Activated T-helper 1 cell treated with anti-CD3 and anti-CD28 coated beads, Interleukin-12 subunit alpha, Interleukin-12 subunit beta, Interleukin-2, Interleukin-4 antibody, amounts not matched to agents 30 ng/mL and 10 ng/mL and 1 ng/mL, durations not matched to agents 14 hours and 24 hours and 36 hours (primary cell): ENCODE measurements at places on chromosomes 5 and 9. TPM values are rescaled to one million over a fixed set of nuclear protein-coding genes. Genes with fewer than 3 reads are reported as not detected.

The TLE4 gene
- total RNA-seq: 25.1 and 25.4 TPM in 2 replicates

- no peak for DNase-seq
- H3K4me1 ChIP-seq: no peaks in the 10 kb centered on the region
- no peaks in the 10 kb centered on the region for H3K36me3 ChIP-seq
Observed at GRCh38 chr5:9898319-9898718, 268.2 kb upstream of the TAS2R1 start.

DNA sequence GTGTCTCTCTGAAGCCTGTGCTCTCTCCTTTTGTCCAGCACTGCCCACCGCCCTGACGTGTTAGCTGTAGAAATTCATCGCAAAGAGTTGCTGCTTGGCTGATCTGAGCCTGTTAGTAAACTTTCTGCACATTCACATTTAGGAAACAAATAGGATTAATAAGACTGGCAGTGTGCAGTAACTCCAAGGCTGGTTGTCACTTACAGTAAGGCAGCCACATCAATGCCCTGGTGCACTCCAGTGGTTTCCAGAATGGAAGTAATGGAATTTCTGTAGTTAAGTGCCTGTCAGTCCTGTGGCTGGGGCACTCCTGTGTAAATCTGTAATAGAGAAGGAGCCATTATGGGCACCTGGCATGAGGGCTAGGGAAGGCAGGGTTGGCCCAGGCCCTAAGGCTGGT lies 70.6 kb downstream of the DOCK2 start:
- no peak for DNase-seq
- no peaks in the 10 kb centered on the region for H3K27me3 ChIP-seq
- H3K4me3 ChIP-seq: no peak overlapping the region
- H3K36me3 ChIP-seq: peaks cover 43% of the 10 kb centered on the region
- H3K4me1 ChIP-seq: peaks cover 24% of the 10 kb centered on the region

The CAMK2A gene
- not detected in 2 replicates for total RNA-seq

The CCL28 gene
- total RNA-seq: 7.5 and 7.8 TPM in 2 replicates
